ENCODE measurements at places on chromosomes 4 and X.

DNA sequence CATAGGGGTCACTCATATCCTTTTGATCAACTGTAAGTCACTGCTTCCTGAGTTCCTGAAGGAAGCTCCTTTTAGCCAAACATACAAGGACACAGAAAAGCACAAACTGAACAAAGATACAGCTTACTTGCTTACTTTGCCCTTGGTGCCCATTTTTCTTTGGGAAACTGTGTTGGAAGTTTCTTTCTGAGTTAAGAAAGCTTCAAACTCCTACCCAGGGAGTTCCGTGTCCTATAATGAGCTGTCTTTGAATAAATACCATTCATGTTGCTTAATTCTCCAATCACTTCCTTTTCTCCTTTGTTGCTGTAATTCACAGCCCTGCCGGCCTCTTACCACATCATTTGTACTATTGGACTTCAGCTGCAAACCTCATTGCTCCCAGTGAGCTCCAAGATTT is at the start of gene ADH4:
Gene ADH4 (minus strand): TSS at position 228 of the 400 bp plus-strand sequence. CDS start 75 bp downstream, at position 153.
- DNase-seq: no peak

GRCh38 chrX:267771-268261 is 13.4 kb upstream of the PLCXD1 start:
- no peak for DNase-seq

GRCh38 chr4:151887816-151888180 is 127.0 kb upstream of the GATB start:
- no peak for DNase-seq

GRCh38 chrX:150847088-150847487 is 51.4 kb downstream of the CD99L2 start:
- no peak for DNase-seq

- no peak for DNase-seq
Measured at GRCh38 chrX:22325096-22325495, 52.4 kb downstream of the CBLL2 start.

- DNase-seq: no peak
Measured at GRCh38 chr4:97105347-97106099, 1037.8 kb downstream of the STPG2 start.

GRCh38 chr4:137640838-137641158 is 108.5 kb upstream of the PCDH18 start:
- no peak for DNase-seq

GRCh38 chrX:98956014-98956413 is 1454.1 kb downstream of the PCDH19 start:
- no peak for DNase-seq

DNA sequence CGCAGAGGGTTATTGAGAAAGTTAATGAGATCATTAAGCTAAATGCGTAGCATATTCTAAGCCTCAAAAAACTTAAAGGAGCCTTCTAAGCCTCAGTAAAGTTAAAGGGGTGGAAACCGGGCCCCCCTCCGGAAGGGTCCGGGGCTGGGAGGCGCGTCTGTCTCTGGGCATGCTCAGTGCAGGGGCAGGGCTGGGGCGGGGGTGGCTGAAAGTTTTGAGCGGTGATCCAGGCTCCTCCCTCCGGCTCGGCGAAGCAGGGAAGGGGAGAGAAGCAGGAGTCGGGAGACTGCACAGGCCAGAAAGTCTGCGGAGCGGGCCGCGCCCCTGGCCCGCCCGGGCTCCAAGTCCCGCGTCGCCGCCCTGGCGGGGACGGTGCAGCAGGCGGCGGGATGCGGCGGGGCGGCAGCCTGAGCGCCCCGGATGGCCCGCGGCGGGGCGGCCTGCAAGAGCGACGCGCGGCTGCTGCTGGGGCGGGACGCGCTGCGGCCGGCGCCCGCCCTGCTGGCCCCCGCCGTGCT is at the start of gene EVC:
Gene EVC (plus strand): TSS at position 241 of the 518 bp plus-strand sequence. CDS start 180 bp downstream, at position 421.
- no peak for DNase-seq

DNA sequence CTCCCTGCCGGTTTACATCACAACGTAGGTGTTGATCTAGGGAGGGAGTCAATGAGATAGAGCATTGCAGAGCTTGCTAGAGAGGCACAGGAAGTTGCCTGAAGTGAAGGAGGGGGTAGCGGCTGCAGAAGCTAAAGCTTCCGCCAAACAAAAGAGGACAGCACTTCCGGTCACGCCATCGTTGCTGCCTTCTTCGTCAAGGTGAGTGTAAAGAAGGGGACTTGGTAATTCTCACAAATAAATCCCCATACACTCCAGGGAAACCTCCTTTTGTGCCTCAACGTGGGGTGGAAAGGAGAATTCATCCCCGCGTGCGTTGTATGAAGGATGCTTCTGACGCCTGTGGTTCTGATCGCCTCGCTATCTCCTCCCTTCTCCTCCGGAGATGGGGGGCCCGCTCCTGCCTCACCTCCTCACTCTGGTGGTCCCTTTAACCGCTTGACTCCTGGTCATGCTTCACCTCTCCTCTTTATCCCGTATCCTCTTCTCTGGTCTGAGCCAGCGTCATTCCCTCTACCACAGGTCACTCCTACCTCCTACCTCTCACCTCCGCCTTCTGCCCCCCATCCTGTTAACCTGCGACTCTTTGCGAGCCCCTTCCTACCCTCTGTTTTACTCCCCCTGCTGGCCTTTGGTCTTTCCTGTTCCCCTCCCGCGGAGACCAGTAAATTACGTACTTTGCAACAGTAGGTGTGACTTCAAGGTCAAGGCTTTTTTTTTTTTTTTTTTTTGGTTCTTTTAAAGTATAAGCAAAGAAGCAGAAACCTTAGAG is 59.9 kb downstream of the GSPT2 start:
- DNase-seq: peak; percentile 8

Measured in NCI-H1436 treated with DMSO at 0.1 percent for 48 hours (cell line).